ENCODE measurements at places on chromosomes 1 and 21.

- no peak for DNase-seq
Measured at GRCh38 chr1:223076362-223076761, 66.7 kb downstream of the TLR5 start.

DNA sequence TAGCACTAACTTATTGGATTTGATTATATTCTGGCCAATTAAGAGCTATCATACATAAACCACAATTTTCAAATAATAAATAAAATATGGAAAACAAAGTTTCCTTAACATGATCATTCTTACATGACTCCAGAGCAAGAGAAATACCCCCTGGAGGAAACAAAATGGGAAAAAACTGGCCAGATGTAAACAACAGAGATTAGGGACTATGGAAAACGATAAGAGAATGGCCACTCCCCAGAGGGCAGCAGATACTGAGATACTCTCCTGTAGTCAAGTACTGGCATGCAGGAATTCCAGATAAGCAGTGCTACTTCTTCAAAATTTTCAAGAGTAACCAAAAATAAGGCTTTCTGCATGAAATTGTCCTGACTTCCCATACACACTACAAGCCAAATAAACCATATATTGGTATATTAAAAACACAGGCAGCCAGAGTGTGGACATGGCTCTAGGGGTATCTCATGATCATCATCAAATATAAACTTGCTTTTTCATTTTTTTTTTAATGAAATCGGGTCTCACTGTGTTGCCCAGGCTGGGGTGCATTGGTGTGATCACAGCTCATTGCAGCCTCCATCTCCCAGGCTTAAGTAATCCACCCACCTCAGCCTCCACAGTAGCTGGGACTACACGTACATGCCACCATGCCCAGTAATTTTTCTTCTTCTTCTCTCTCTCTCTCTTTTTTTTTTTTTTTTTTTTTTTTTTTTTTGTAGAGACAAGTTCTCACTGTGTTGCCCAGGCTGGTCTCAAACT lies 118.5 kb downstream of the EIF4G3 start:
- DNase-seq, result no peak

GRCh38 chr21:14942801-14943490 lies 121.9 kb downstream of the NRIP1 start:
- no peak for DNase-seq

GRCh38 chr1:223289621-223290020 lies 74.4 kb downstream of the SUSD4 start:
- no peak for DNase-seq
